ENCODE measurements at places on chromosomes 6 and 20.
A peak's percentile ranks its signal among the peaks of the same experiment; 100 is the strongest.

- DNase-seq = no peak
Observed at GRCh38 chr20:39960522-39961428, 728.3 kb downstream of the MAFB start.

GRCh38 chr6:109962271-109962670, 15.8 kb upstream of the GPR6 start:
- no peak for DNase-seq

DNA sequence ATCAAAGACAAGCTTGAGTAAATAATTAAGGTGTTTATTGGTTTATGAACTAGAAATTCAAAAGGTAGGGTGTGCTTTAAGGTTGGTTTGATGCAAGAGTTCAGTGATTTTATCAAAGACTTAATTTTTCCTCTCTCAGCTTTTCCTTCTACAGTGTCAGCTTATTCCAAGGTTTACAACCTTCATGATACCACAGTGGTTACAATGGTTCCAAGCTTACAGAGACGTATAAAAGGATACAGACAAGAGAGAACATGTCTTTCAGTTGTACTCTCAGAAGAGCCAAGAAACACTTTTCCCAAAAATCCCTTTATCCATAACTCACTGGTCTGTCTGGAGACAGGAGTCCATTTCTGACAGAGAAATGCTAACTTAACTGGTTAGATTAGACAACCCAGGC, 93.5 kb upstream of the LOC128125822 start:
- DNase-seq = no peak

DNA sequence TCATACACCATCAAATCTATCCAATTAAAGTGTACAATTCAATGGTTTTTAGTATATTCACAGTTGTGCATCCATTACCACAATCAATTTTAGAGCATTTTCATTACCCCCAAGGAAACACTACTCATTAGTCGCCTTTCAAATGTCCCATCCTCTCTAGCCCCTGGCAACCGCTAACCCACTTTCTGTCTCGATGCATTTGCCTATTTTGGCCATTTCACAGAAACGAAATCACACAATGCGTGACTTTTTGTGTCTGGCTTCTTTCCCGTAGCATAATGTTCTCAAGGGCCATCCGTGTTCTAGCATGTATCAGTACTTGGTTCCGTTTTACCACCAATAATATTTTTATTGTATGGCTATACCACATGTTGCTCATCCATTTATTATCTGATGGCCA, 51.7 kb downstream of the PPP1R3G start:
- no peak for DNase-seq

DNA sequence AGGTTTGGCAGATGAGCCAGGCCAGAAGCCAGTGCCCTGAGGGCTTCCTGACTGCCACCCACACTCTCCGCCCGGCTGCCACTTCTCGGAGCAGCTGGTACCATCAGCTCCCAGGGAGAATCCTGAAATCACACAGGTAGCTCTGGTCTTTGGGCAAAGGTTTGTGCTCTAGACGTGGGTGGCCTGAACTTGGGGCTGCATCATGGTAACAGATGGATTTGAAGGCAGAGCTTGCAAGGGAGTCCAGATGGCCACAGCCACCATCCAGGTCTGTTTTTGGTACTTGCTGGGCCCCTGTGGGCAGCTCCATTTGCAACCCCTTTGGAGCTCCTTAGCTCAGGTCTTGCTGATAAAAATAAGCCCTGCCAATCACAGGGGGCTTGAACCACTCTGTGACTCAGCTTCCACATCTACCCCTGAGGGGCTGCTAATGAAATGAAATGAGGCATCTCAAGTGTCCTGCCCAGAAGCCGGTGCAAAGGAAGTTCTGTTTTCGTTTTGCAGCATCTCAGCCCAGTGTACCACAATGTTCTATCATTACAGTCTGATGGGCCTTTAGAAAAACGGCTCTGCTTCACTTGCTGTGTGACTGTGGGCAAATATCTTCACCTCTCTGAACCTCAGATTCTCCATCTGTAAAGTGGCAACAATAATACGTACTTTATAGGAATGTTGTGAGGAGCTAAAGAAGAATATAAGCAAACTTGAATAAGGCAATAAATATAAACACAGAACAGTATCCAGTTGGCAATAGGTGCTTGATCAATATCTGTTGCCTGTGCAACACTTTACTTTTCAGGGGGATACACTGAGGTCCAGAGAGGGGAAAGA, 25.1 kb upstream of the CDH22 start:
- no peak for DNase-seq

DNA sequence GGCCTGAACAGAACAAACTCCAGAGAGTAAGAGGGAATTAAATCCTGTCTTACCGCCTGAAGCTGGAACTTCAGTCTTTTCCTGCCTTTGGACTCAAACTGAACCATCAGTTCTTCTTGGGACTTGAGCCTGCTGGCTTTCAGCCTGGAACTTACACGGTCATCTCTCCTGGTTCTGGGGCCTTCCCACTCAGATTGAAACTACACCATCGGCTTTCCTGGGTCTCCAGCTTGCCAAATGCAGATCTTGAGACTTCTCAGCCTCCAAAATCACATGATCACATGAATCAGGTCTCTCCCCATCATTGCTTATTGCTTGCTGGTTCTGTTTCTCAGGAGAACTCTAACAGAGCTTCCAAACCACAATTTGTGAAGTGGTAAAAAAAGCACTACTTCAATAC, 276.3 kb downstream of the KIF16B start:
- peak; percentile 45 for DNase-seq

DNA sequence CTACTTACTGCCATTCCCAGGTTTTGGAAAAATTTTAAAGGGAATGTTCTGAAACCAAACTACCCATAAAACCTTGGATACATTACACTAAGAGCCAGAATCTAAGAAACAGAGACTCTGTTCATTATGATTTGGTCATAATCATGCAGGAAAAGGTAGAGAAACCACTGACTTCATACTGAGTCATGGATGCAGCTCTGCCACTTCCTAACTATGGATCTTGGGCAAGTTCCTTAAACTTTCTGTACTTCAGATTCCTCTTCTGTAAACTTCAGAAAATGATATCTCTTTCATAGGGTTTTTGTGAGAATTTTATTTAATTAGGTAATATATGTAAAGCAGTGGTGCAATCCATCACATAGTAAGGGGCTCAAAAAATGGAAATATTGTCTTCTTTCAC, 20.0 kb downstream of the PLA2G7 start:
- peak; percentile 52 for DNase-seq

Data from fibroblast of mammary gland (primary cell).